ENCODE measurements at places on chromosomes 4 and X.

- no peak for DNase-seq
Observed at GRCh38 chr4:67983333-67983732, 20.0 kb upstream of the TMPRSS11A start.

GRCh38 chr4:127558489-127559407, 74.0 kb upstream of the INTU start:
- no peak for DNase-seq

- no peak for DNase-seq
Observed at GRCh38 chrX:16934185-16934584, 12.3 kb upstream of the REPS2 start.

GRCh38 chr4:79078339-79078738, 139.1 kb upstream of the PAQR3 start:
- DNase-seq, result no peak

DNA sequence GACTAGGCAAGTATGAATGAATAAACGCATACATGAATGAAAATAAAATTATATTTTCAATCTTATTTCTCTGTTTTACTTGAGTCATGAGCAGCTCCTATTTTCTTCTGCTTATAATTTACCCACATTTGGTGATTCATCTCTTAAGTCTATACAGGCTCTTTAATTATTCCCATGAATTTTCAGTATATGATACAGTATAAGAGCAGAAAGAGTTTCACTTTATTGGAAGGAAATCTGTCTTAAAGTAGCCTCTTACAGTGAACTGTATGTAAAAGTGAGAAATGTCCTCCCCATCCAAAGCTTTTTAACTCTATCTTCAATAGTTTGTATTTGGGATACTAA, 50.8 kb downstream of the TMEM165 start:
- no peak for DNase-seq

- DNase-seq, result no peak
Observed at GRCh38 chr4:73734530-73735001, 5.8 kb upstream of the CXCL8 start.

- no peak for DNase-seq
Observed at GRCh38 chr4:147535124-147535523, 54.2 kb downstream of the EDNRA start.

DNA sequence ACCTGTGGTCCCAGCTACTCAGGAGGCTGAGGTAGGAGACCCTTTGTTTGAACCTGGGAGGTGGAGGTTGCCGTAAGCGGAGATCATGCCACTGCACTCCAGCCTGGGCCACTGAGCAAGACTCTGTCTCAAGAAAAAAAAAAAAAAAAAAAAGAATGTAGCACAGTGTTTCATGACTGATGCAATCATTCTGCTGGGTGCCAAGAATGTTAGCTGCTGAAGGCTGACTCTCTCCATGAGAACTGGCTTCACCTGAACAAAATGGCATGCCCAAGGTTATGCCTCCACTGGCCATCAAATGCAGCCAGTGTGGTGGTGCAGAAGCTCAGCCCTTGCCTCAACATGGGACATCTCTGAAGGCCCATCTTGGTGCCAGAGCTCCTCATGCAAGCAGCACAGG, 412.1 kb downstream of the ADAM29 start:
- no peak for DNase-seq

DNA sequence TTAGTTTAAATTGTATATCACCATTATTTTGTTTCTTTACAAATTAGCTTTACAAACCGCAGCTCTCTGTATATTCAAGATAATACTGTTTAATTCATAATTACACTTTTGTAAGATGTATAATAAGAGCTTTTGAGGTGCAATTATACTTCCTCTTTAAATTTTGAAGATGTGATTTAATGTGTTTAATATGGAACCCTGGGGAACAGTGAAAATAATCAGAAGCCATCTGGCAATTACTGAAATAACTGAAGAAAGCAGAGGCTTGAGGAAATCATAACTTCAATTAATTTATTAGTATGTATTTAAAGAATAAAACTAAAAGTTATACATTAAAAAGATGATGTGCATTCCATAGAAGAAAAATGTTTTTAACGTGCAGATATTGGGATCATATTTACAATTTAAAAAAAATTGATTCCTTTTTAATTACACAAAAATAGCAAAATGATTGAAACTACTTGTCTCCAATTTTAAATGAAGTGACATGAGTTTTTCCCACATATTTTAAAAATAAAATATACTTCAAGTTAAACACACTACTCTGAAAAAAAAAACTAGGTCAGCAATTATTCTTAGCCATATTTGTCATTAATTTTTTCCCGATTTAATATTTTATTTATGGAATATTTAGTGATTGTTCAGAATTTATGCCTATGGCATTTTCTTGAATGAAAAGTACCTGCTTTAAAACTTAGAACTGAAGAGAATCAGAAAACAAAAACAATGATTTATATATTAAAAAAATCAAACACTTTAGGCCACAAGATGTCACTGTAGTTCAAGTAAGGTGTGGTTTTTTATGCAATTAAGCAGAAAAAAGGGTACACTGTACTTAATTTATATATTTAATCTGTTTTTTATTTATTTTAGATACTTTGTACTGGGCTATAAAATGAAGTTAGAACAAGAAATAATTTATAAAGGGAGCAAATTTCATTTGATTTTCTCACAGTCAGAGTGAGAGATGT, 942.7 kb upstream of the NDST4 start:
- DNase-seq, result no peak

GRCh38 chr4:110344165-110344564, 131.8 kb upstream of the ENPEP start:
- DNase-seq, result no peak

DNA sequence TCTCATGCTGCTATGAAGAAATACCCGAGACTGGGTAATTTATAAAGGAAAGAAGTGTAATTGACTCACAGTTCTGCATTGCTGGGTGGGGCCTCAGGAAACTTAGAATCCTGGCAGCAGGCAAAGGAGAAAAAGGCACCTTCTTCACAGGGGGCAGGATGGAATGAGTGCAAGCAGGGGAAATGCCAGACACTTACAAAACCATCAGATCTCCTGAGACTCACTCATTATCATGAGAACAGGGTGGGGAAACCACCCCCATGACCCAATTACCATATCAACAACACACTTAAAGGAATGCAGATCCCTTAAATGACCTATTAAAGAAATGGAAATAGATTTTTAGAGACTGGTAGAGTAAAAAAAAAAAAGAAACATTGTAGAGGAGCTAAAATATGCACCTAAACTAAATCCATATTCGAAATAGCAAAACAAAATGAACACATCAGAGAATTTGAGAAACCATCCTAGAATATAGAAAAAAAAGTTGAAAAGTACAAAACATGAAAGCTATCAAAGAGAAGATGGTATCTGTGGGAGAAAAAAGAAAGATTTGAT, 104.3 kb upstream of the UGT8 start:
- DNase-seq, result no peak

Measured in stimulated activated CD8-positive, alpha-beta memory T cell treated with anti-CD3 and anti-CD28 coated beads, Interleukin-15, amount 100 ng/mL, for 48 hours (primary cell).